ENCODE measurements at places on chromosomes 2 and 18.

GRCh38 chr2:238509151-238509835, 82.6 kb downstream of the ASB1 start:
- DNase-seq, result no peak

- no peak for DNase-seq
These were observed 21.3 kb upstream of the CD28 start for GRCh38 chr2:203685081-203685621.

DNA sequence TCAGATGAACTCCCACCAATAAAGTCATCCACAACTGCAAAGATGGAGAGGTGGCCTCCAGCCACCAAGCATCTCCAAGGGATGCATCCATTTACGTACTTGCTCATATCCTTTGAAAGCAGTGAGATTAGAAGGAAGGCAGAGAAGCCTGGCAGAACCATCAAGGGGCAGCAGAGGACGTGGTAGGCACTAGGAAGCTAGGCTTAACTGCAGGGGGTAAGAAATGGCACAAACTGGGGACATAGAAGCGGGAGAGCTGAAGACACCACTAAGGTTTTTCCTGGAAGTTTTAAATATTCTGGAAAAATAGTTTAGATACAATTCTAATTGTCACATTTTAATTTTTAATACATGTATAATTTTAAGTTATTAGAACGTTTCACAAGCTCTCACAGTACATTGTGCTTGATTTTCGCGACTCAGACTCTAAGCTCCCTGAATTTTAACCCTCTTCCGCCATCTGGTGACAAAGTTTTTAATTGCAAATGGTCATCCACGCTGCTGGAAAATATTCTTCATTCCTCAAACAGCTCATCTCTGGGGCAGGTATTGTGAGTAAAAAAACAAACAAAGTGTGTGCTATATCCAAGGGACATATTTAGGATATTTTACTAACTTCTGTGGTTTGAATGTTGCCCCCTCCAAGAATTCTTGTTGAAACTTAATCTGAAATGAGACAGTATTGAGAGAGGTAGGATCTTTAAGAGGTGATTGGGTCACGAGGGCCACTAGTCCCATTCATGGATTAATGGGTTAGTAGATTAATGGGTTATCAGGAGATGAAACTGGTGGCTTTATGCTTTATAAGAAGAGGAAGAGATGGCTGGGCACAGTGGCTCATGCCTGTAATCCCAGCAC, 1.6 kb upstream of the PSTPIP2 start:
- peak; percentile 58 for DNase-seq

DNA sequence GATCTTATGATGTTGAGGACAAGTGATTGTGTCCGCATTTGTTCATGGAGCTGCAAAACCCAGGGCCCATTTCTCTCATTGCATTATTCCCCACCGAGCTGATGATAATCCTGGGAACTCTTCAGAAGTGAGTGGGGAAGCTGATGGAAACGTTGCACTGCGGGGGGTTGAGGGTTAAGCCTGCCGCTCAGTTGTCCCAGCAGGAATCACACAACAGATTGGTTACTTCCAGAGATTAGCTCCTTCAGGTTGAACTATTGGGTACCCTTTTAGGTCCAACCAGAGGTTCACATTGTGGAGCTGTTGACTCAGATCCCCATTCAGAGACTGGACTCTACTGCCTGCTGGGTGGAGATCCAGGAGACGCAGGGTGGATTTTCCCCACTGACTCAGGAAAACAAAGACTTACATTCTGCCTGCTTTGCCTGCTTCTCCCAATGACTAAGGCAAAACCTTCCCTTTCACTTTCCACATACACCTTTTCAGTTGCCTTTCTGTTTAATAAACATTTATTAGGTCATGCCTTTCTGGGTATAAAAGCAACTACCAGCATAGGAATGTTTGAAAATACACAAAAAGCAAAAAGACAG, 286.4 kb downstream of the TXNL1 start:
- DNase-seq, result no peak

DNA sequence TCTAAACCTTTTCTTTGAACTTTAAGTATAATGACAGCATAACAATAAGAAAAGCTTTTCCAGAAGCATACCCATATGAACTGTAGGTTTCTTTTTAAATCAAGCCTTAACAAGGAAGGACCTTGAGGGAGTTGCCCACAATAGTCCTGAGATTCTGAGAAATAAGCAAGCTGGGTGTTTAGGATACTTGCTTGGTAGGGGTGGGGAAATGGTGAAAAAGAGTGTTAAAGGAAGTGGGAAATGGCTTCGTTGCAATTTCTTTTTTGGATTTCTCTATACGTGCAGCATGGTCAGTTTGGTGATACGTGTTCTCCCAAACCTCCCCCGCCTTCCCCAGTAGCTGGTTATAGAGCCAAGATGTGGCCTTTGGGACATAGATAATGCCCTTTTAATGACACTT, 17.2 kb downstream of the INSIG2 start:
- DNase-seq, result no peak

Data from nephron progenitor cell (in vitro differentiated cells).